ENCODE measurements at places on chromosomes 4 and X.

DNA sequence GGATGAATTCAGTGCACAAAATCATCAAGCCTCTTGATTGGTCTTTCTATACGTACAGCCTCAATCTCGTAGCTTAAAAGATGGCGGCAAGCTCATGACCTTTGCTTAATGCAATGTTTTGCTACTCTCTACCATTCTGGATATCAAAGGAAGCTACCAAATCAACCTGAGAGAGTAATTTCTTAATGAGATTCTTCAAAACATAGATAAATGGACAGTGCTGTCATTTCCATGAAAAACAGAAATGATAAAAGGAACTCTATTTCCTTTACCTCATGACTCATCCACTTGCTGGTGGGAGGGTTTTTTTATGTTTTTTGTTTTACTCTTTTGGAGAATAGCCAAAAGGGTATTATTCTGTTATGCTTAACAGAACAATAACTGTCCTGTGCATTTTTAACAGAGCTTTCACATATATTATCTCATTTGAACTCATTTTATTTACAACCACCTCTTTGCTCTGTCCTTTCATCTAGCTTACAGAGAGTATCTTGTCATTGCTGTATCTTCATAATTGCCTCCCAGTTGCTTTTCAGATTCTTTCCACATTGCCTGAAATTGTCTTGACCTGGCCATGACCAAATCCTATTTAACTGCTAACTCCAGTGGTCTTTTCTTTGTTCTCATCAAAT is 138.6 kb upstream of the GPR101 start:
- no peaks in the 10 kb centered on the region for H3K36me3 ChIP-seq
- DNase-seq = no peak

- peak overlapping the region; percentile 97 for H3K4me3 ChIP-seq
- no peak for DNase-seq
- H3K4me1 ChIP-seq = peaks cover 59% of the 10 kb centered on the region
- peaks cover 7% of the 10 kb centered on the region for H3K36me3 ChIP-seq
- H3K27me3 ChIP-seq = no peaks in the 10 kb centered on the region
These were observed 552 bp downstream of the IKBKG start for GRCh38 chrX:154548028-154548316.

DNA sequence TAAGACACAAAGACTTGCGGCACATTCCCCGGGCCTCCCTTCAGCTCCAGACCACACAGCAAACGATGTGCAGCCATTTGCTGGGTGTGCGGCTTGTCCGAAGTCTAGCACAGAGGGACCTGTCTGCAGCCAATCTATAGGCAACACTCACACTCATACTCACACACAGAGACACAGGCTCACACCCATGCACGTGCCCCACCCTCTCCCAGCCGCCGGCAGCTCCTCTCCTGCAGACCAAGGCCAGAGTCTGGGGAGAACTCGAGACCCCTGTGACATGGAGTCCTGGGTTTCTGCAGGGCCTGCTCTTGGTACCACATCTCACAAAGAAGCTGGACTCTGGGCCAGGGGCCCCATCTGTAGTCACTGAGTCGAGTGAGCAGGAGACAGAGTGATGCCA is 245.4 kb upstream of the PSAPL1 start:
- H3K4me3 ChIP-seq = no peak overlapping the region
- H3K4me1 ChIP-seq = no peaks in the 10 kb centered on the region
- H3K27ac ChIP-seq = no peak overlapping the region
- H3K36me3 ChIP-seq = no peaks in the 10 kb centered on the region
- no peak for DNase-seq

GRCh38 chr4:40196272-40196671 is 559 bp upstream of the RHOH start:
- peaks cover 44% of the 10 kb centered on the region for H3K4me1 ChIP-seq
- H3K27me3 ChIP-seq = no peaks in the 10 kb centered on the region
- DNase-seq = no peak
- peaks cover 40% of the 10 kb centered on the region for H3K36me3 ChIP-seq
- H3K4me3 ChIP-seq = peak overlapping the region; percentile 85
- peak overlapping the region; percentile 98 for H3K27ac ChIP-seq

GRCh38 chr4:75786938-75787337 is 62.6 kb downstream of the USO1 start:
- H3K36me3 ChIP-seq = peaks cover 5% of the 10 kb centered on the region
- no peak for DNase-seq
- H3K27ac ChIP-seq = no peak overlapping the region
- no peak overlapping the region for H3K4me3 ChIP-seq
- no peaks in the 10 kb centered on the region for H3K27me3 ChIP-seq
- H3K4me1 ChIP-seq = no peaks in the 10 kb centered on the region

DNA sequence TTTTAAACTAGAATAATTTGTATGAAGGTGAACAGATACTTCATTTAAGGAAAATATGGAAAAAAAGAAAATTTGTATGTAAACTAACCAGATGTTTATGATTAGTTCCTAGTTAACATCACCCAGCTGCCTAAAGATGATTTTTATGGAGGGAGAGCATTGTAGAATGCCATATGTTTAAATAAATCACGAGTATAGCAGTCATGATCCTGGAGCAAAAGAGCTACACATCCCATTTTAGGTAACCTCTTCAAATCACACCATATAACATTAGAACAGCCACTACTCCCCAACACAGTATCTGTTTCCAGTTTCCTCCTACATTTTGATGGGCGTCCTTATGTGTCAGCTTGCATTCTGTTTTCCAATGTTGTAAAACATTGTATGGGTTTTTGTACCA is 571.9 kb upstream of the FAM241A start:
- no peaks in the 10 kb centered on the region for H3K4me1 ChIP-seq
- no peaks in the 10 kb centered on the region for H3K27me3 ChIP-seq
- no peak overlapping the region for H3K4me3 ChIP-seq
- DNase-seq = no peak

GRCh38 chr4:180449395-180449956 is 1793.7 kb upstream of the TENM3 start:
- DNase-seq = no peak
- H3K27ac ChIP-seq = no peak overlapping the region
- H3K36me3 ChIP-seq = no peaks in the 10 kb centered on the region
- no peak overlapping the region for H3K4me3 ChIP-seq

DNA sequence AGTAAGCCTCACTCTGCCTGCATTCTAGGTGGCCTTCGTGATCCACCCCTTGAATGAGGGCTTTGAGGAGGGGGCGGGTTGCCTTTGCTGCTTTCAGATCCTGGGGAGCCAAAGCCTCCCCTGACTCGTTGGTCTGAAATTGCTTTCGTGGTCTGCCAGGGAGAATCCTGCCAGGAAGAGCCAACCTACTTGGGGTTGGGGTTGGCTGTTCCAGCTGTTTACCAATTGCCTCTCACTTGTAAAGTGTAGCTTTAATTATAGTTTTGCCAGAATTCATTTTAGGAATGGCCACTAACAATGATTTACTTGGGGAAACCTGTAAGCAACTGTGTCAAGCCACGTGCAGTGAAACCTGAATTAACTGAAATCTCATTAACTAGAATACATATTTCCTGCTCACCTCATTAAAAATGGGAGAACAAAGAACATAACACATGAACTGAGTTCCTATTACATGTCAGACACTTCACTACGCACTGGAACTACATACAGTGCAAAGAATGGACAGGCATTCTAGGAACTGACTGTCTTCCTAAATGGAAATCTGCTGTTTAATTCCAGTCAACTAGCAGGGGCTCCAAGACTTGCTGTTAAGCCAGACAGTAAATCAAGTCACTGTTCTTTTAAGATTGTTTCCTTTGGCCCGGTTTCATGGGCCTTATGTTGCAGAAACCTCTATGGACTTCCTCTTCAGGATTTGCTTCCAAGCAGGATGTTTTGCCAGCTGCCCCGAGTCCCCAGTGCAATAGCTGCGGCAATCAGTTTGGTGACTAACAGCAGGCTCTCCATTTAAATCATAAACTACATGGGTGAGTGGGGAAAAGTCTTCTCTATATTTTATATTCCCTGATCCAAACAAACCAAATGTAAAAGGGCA is 16.4 kb upstream of the NKRF start:
- H3K36me3 ChIP-seq = no peaks in the 10 kb centered on the region
- no peaks in the 10 kb centered on the region for H3K27me3 ChIP-seq
- no peak overlapping the region for H3K4me3 ChIP-seq
- DNase-seq = no peak
- no peak overlapping the region for H3K27ac ChIP-seq

GRCh38 chr4:54066088-54066415 is 1.6 kb upstream of the CHIC2 start:
- H3K27ac ChIP-seq = no peak overlapping the region
- DNase-seq = no peak
- peaks cover 30% of the 10 kb centered on the region for H3K4me1 ChIP-seq
- peak overlapping the region; percentile 5 for H3K4me3 ChIP-seq

- DNase-seq = no peak
- no peak overlapping the region for H3K27ac ChIP-seq
- H3K27me3 ChIP-seq = no peaks in the 10 kb centered on the region
- H3K36me3 ChIP-seq = no peaks in the 10 kb centered on the region
These were observed 48.2 kb upstream of the GC start for GRCh38 chr4:71832049-71832448.

GRCh38 chr4:70191647-70192046 is 3.9 kb upstream of the ODAM start:
- H3K4me3 ChIP-seq = no peak overlapping the region
- H3K36me3 ChIP-seq = no peaks in the 10 kb centered on the region
- no peak for DNase-seq
- H3K27me3 ChIP-seq = no peaks in the 10 kb centered on the region
- H3K27ac ChIP-seq = no peak overlapping the region

DNA sequence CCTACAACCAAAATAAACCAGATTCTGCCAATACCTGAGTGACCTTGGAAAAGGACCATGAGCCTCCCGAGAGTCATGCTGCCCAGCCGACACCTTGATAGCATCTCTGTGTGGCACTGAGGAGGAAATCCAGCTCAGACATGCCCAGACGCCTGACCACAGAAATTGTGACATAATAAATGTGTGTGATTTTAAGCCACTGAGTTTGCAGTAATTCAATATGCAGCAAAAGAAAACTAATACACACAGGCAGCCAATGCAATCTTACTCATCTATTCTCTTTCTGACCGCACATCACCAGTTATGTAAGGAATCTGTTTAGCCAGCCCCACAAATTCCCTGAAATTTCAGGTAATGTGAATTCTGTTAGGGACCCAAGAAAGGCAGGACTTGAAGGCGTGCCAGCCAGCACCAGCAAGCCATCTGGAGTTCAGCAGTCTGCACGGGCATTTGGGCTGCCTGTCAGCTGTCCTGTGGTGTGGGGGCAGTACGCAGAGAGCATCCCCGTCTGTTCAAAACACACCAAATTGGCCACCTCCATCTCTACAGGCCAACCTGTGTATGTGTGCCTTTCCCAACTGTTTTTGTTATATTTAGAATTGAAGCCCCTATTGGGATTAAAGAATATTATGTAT is 176.4 kb downstream of the NLGN4X start:
- no peaks in the 10 kb centered on the region for H3K27me3 ChIP-seq
- no peak overlapping the region for H3K27ac ChIP-seq
- DNase-seq = no peak
- H3K36me3 ChIP-seq = no peaks in the 10 kb centered on the region
- no peaks in the 10 kb centered on the region for H3K4me1 ChIP-seq
- H3K4me3 ChIP-seq = no peak overlapping the region

DNA sequence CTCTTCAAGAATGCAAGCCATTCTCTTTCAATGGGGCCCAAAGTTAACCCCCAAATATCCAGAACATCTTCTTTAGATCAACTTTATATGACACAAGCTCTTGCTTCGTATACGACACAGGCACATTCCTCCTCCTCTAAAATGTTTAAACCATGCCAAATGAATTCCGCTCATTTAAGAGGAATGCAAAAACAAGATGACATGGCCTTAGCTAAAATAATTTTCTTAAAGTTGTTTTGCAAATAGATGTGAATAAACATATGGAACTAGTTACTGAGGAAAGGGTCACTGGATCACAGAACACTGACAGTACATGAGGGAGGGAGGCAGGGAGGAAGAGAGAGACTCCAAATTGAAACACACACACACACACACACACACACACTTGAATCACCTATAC is 97.4 kb downstream of the RASL11B start:
- no peak overlapping the region for H3K4me3 ChIP-seq
- no peaks in the 10 kb centered on the region for H3K27me3 ChIP-seq
- H3K36me3 ChIP-seq = peaks cover 6% of the 10 kb centered on the region
- no peak for DNase-seq
- H3K4me1 ChIP-seq = no peaks in the 10 kb centered on the region

DNA sequence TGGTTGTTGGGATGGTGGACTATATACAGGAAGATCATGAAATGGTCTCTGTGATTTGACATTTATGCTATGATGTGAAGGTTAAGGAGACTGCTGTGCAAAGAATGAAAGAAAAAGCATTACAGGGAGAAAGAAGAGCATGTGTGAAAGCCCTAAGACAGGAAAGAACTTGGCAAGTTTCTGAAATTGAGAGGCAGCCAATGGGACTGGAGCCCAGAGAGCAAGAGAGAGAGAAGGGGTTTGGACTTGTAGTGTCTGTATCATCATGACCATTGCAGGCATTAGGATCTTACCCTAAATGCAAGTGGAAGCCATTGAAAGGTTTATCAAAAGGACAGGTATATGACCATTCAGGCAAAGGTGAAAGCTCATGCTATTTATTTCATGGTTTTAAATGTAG is 147.1 kb downstream of the NAA11 start:
- no peaks in the 10 kb centered on the region for H3K36me3 ChIP-seq
- no peak overlapping the region for H3K27ac ChIP-seq
- no peak for DNase-seq
- no peaks in the 10 kb centered on the region for H3K4me1 ChIP-seq
- no peak overlapping the region for H3K4me3 ChIP-seq

DNA sequence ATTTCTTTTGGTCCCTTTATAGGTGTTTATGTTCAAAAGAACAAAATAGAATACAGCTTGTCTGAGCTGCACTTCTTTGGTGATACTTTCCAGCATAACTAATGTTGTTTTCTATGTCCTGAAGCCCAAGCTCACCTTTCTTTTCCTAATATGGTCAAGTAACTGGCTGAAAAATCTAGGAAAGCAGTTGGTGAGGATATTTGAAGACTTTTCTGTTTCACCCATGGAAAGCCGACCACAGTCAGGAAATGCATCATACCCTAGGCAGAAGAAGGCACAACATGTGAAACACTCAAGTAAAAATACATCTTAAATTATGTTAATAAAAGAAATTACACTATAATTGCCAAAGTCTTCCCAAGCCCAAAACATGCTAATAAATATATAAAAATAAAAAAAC is 337.0 kb downstream of the PDGFC start:
- no peak for DNase-seq
- no peak overlapping the region for H3K27ac ChIP-seq
- H3K4me3 ChIP-seq = no peak overlapping the region
- peaks cover 2% of the 10 kb centered on the region for H3K36me3 ChIP-seq
- H3K4me1 ChIP-seq = no peaks in the 10 kb centered on the region
- H3K27me3 ChIP-seq = no peaks in the 10 kb centered on the region

- H3K27ac ChIP-seq = peak overlapping the region; percentile 79
- peak overlapping the region; percentile 75 for H3K4me3 ChIP-seq
- no peak for DNase-seq
- H3K36me3 ChIP-seq = no peaks in the 10 kb centered on the region
These were observed 413 bp downstream of the PDK3 start for GRCh38 chrX:24465532-24465865.

DNA sequence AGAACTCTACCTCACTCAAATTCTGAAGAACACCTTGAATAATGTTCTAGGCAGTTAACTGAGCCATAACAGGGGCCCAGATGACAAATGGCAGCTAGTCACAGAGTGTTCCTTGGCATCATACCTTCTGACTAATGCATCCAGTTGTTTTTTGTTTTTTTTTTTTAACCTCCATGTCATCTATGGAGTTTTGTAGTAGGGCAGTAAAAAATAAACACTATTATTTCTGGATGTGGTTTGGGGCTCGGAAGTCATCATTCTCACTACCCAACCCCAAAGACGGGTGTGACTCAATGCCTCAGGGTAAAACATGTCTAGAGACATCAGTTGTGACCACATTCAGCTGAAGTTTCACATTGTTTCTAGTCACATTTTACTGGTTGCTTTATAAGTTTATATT is 31.2 kb upstream of the MCF2 start:
- peaks cover 23% of the 10 kb centered on the region for H3K36me3 ChIP-seq
- peak; percentile 8 for DNase-seq
- H3K27me3 ChIP-seq = no peaks in the 10 kb centered on the region
- H3K4me3 ChIP-seq = no peak overlapping the region
- peaks cover 6% of the 10 kb centered on the region for H3K4me1 ChIP-seq

Measured in activated naive CD4-positive, alpha-beta T cell treated with anti-CD3 and anti-CD28 coated beads for 36 hours (primary cell).